ENCODE measurements at places on chromosomes 5 and 9.
A peak's percentile ranks its signal among the peaks of the same experiment; 100 is the strongest.

DNA sequence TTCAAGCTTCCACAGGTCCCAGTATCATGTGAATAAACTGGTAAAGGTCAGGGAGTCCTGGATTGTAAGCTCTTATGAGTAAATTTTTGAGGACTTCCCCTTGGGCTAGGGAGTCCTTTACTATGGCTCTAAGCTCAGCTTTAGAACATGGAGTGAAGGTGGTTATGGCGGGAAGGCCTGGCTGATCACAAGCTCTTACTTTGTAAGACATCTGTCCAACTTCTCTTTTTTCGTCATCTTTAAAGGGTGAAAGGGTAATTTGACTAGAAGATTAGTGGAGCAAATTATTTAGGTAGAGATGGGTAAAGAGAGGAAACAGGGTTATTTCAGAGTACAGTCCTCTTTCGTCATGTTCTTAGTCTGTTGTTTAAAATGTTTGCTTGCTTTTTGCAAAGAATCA, 155.4 kb downstream of the AOPEP start:
- no peak for DNase-seq

DNA sequence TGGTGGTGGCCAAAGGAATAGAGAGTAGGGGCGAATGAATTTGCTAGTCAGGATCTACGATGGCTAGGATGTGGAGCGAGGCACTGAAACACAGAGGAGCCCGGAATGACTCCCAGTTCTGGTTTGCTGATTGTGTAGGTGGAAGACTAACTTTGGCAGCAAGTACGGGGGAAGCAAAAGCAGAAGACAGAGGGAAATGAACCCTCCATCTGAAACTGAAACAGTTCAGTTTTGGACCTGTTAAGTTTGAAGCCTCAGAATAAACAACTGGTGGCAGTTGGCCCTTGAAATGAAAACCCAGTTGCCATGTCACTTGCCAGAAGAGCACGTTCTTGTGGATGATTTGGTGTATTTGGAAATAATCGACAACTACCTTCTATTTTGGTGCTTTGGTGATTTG, 15.4 kb upstream of the SMIM15 start:
- no peak for DNase-seq

- DNase-seq: peak; percentile 60
Observed at GRCh38 chr5:65721720-65722574, at the start of the genes NLN and SGTB. Gene NLN, plus strand, starts transcription at chr5:65722205. Its CDS starts 169 bp downstream, at chr5:65722374. Gene SGTB, minus strand, starts transcription at chr5:65722109. Its CDS starts 1,302 bp downstream, at chr5:65720807.

- no peak for DNase-seq
Observed at GRCh38 chr5:55450050-55450765, 84.6 kb downstream of the PLPP1 start.

GRCh38 chr9:89994988-89995613, 390.3 kb downstream of the GADD45G start:
- DNase-seq: no peak

DNA sequence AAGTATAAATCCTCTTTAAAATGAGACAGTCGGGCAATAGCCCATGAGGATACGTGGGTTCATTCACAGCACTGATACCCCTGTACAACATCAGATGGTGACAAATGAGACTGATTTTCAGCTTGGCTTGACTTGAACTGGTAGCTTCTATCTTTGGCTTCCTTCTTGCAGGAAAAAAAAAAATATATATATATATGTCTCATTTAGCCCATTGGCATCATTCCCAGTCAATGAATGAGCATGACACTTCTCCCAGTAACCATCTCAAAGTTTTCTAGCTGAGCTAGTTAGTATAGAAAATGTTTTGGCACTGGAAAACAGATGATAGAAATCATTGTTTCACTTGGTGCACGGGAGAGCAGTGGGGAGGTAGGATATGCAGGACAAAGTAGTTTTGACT, 222.5 kb upstream of the TAS2R1 start:
- no peak for DNase-seq

DNA sequence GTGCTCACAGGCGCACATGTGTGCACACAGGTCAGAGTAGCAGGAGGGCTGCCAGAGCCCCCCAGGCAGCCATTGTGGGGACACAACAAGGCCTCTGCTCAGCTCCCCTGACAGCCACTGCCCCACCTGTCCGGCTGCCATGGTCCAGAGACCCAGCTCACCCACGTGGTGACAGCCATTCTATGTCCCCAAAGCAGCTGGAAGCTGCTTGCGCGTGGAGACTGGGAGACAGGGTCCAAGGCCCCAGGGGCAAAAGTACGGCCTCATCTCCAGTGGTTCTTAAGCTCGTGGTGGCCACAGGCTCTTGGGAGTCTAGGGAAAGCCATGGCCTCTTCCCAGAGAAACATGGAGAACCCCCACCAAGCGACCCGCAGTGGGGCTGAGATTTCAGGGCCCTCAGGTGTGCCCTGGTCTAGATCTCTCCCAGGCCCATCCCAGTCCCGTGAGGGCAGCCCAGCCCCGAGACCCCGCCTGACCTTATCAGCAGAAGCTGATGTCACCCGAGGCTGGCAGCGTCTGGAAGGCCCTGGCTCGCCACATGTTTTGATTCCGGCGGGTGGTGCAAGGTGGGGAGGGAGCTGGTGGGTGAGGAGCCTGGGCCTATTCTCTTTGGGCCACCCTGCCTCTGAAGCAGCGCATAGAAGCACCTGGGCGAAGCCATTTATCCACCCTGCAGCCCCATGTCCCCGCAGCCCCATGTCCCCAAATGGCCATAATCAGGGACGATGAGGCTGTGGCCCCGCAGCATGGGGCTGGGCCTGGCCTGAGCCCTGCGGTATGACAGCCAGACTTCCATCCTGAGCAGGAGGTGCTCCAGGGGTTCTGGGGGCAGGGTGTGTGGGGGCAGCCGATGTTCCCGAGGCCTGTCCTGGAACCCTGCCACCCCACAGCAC, 31.7 kb downstream of the GLT6D1 start:
- DNase-seq: no peak

DNA sequence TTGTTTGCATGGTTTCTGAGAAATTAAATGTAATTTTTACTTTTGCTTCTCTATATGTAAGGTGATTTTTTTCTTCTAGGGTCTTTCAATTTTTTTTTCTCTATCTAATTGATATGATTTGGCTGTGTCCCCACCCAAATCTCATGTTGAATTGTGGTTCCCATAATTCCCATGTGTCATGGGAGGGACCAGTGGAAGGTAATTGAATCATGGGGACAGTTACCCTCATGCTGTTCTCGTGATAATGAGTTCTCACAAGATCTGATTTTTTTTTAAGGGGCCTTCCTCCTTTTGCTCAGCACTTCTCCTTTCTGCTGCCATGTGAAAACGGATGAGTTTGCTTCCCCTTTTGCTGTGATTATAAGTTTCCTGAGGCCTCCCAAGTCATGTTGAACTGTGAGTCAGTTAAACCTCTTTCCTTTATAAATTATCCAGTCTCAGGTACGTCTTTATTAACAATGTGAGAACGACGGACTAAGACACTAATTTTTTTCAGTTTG, 150.8 kb downstream of the MTRR start:
- no peak for DNase-seq

- no peak for DNase-seq
Observed at GRCh38 chr5:173321886-173322285, 6.3 kb downstream of the STC2 start.

DNA sequence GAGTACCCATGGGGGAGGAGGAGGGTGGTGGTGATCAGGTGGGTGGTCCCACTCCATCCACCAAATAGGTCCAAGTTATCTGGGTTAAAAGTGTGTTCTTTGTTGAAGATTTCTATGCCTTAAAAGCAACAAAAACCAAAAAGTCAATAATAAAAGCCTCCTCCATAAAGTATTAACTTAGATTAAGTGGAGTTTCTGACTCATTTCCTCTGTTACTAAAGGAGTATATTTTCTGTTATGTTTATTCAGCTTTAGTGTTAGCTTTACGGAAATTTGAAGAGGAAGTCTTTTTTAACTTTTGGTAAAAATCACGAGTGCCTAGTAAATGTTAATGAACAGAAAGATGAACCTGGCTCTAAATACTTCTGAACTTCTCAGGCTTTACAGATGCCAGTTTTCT, 17.8 kb downstream of the FBXO38 start:
- no peak for DNase-seq

DNA sequence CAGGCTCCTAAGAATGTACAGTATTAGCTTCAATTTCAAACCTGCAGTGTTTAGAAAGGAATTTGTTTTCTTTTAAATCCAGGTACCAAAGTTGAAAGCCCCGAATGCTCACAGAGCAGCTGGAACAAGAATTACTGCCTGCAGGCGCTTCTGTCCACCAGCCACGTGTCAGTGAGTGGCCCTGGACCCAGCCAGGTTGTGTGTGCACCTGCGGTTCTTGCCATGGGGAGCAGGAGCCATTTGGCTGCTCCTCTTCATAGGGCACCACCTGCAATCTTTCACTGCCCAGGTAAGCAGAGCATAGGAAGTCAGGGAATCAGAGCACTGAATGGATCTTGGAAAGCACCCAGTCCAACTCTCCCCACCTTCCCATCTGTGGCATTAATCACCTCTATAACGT, 79.5 kb upstream of the PIP5K1B start:
- no peak for DNase-seq

- no peak for DNase-seq
Observed at GRCh38 chr5:180117000-180117725, 45.6 kb upstream of the RNF130 start.

GRCh38 chr5:68000805-68001204, 214.8 kb upstream of the PIK3R1 start:
- DNase-seq: no peak

GRCh38 chr5:61408476-61409168, 76.6 kb downstream of the ZSWIM6 start:
- peak; percentile 85 for DNase-seq

GRCh38 chr5:31948006-31948405, 226.1 kb downstream of the GOLPH3 start:
- DNase-seq: peak; percentile 39

- no peak for DNase-seq
Observed at GRCh38 chr5:149667829-149668330, 62.2 kb upstream of the PPARGC1B start.

- DNase-seq: no peak
Observed at GRCh38 chr9:18075253-18075952, 398.6 kb upstream of the ADAMTSL1 start.

DNA sequence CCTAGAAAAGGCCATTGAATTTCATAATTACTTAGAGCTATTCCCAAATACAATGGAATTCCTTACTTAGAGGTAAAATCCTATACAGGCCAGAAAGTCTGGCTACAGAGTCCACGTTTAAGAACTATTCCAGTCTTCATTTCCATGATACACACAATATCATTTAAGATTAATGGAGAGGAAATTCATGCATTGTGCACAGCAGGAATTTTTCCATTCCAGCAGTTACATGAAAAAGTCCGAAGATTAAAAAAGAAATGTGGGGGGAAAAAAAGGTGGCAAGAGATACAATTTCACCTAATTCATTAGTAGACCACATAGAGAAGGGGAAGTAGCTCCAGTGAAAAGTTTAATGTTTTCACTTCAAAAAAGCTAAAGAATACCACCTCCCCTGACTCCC, 63.1 kb downstream of the CHD1 start:
- no peak for DNase-seq

DNA sequence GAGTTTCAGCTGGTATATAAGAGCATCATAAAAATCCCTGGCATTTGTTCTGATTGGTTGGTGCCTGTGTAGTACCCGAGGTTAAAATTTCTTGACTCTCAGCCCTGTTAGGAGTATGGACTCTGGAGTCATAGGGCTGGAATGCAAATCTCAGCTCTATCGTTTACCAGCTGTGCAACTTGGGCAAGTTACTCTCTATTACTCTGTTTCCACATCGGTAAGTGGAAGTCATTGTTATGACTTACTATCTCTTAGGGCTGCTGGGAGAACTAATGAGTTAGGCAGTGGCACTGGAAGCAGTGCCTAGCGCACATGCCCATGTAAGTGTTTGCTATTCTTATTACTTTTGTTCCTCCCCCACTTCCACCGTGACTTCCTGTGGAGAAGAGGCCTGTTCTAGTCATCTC, 141.6 kb downstream of the BOD1 start:
- DNase-seq: no peak

GRCh38 chr5:73694089-73694488, 68.1 kb downstream of the ARHGEF28 start:
- no peak for DNase-seq

GRCh38 chr5:52837591-52838001, 49.9 kb downstream of the ITGA1 start:
- DNase-seq: no peak

DNA sequence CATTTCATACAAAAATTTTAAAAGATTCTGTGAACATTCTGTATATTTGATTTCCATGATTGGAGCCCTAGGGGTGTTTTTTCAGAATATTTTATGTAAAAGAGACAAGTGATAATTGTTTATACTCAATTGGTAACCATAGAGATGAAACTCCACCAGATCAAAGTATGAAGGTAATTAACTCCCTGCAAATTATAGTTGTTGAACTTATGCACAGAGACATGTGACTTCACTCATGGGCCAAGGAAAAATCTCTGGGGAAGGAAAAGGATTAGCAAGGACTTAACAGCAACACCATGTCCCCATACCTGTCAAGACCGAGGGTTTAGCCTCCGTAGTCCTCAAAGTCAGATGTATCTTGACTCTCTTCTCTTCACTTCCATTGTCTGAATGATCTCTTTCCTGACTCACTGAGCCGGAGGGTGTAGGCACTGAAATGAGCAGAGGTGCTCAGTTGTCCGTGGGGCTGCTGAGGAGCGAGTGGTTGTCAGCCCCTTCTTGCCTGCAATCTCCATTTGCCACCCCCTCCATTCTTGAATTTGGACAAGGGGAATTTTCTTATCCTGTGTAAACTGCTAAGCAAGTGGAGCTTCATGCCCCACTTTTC, 17.5 kb upstream of the CXCL14 start:
- DNase-seq: no peak

DNA sequence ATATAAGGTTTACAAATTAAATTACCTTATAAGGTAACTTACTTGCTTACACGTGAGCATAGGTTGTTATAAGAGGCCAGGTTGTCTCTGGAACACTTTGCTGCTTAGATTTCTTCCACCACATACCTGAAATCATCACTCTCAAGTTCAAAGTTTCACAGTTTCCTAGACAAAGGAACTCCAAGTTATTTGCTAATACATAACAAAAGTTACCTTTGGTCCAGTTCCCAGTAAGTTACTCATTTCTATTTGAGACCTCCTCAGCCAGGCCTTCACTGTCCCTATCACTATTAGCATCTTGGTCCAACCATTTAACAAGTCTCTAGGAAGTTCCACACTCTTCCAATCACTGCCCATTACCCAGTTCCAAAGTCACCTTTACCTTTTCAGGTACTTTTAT, 18.5 kb upstream of the UGT3A1 start:
- no peak for DNase-seq

DNA sequence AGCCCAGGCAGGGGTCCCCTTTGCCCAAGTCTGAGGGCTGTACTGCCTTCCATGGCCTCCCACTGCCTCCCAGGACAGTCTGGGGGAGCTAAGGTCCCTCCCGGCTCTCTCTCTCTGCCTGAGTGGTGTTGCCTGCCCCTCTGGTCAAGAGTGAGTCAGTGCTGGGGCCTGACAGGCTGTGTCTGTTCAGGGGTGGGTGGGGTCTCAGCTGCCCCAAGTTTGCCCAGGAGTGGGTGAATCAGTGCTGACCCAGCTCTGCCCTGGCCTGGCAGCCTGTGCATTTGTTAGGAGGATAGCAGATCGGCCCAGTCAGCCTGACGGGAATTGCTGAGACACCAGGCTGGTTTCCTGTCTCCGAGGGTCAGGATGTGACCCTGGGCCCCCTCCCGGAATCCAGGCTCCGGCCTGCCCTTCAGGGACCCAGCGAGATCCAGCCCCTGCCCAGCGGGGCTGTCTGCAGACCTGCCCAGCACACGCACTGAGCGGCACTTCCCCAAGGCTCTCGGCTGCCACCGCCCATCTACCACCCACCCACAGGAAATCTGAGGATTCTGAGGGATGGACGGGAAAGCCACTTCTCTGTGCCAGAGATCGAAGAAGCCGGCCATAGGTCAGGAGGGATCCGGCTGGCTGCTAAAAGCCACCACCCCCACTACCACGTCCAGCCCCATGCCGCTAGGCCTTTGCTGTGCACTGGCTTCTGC, 15.9 kb downstream of the ENG start:
- DNase-seq: no peak

GRCh38 chr5:107395632-107396350, 274.9 kb downstream of the EFNA5 start:
- DNase-seq: no peak

All from NCI-H1105 treated with DMSO at 0.1 percent for 48 hours (cell line).